ENCODE measurements at places on chromosomes 1 and 21.

DNA sequence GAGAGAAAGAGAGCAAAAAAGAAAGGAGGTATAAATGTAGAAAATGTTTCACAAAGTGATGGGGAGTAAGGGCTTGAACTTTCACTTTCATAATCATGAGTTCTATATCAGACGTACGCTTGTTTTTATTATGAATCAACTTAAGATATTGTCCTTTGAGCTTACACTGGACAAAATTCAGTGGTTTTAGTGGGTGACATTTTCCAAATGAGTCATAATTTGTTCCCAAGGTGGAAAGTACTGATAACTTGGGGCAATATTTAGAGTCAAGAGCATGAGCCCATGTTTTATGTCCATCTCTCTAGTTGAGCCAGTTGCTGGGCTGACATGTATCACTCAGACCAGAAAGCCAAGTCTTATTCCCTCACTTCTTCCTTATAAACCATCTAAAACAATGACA lies 161.6 kb downstream of the CHRM3 start:
- no peak for DNase-seq

GRCh38 chr21:17195976-17196375 lies 316.9 kb upstream of the CXADR start:
- no peak for DNase-seq

GRCh38 chr1:173210283-173210682 lies 3.2 kb upstream of the TNFSF4 start:
- no peak for DNase-seq

DNA sequence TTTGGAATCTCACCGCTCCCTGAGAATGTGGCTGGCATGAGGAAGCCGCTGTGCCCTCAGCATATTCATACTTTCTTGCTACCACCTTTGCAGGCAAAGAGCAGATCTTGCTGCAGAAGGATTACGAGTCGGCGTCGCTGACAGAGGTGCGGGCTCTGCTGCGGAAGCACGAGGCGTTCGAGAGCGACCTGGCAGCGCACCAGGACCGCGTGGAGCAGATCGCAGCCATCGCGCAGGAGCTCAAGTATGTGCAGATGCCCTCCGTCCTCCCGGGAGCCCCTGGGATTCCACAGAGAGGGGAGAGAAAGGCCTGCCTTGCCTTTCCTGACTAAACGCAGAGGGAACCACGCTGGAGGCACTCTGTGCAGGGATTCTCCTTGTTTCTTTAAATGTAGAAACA lies 50.6 kb upstream of the MTR start:
- no peak for DNase-seq

- DNase-seq, result no peak
These were observed 31.2 kb downstream of the MGST3 start for GRCh38 chr1:165662186-165662585.

- DNase-seq, result no peak
These were observed 14.9 kb downstream of the TMEM51 start for GRCh38 chr1:15168479-15168878.

GRCh38 chr1:110879758-110880606 lies 7.0 kb downstream of the CD53 start:
- DNase-seq, result peak; percentile 27

DNA sequence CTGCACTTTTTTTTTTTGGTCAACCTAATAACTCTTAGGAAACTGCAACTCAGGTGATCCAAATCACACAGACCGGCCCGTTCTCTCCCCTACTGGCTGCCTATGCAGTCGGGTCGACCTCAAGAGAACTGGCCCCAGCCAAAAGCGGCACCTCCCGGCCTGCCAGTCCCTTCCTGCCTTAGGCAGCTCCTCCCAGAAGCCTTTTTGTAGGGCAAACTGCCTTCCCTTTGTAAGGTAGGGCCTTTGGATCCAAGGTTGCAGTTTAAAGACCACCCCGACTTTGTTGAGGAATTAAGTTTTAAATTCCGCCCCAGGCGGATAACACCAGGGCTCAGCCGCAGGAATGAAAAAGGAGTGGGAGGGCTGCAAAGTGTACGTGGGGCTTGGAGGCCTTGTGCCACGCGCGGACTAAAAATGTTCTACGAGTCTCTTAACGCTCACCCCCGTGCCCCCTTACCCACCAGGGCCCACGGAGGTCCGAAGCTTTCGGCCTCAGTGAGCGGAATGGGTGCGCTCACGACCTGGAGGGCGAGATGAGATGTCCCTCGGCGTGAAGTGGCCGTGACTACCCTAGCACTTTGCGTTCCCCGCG lies 642 bp upstream of the ST3GAL3 start:
- no peak for DNase-seq

Measured in stimulated activated CD4-positive, alpha-beta T cell treated with anti-CD3 and anti-CD28 coated beads, Interleukin-1b, Interleukin-23, amount 100 ng/mL, for 1 hour (primary cell).